Muscle of arm (tissue), 14 donors: ENCODE measurements at places on chromosomes 4 and X.

- DNase-seq, result no peak
Observed at GRCh38 chr4:146969126-146969525, 23.5 kb upstream of the TTC29 start.

DNA sequence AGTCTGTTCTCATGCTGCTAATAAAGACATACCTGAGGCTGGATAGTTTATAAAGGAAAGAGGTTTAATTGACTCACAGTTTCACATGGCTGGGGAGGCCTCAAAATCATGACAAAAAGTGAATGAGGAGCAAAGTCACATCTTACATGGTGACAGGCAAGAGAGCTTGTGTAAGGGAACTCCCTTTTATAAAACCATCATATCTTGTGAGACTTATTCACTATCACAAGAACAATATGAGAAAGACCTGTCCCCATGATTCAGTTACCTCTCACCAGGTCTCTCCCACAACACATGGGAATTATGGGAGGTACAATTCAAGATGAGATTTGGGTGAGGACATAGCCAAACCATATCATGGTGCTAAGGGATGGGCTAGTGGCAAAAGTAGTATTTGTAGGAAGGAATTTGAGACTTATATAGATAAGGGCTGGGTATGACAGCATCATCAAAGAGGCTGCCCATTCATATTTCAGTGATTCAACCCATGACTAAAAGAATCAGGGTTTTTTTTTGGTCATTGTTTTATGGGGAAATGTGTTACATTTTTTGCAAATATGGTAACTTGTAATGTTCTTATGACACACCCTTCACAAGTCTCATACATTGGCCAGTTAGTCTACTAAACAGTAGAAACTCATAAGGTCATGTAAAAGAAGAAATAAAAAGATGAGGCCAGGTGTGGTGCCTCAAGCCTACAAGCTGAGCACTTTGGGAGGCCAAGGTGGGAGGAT, 34.7 kb downstream of the NUP62CL start:
- DNase-seq, result no peak

- no peak for DNase-seq
Observed at GRCh38 chrX:85903692-85904471, 143.5 kb downstream of the CHM start.

DNA sequence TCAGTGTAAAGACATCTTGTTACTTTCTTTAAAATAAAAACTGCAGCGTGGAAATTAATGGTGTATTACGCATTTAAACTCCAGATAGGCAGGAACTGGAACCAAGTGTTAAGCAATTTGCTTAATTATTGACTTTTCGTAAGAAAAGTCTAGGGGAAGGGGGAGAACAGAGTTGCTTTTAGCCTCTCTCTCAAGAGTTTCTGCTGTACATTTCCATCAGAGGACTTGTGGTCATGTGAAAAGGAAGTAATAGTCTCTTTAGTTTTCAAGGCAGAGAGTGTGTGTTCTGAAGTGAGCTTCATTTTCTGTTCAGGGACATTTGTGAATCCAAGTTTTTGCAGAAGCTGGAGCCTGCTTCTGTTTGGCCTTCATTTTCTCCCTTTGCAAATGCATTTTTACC, 127.2 kb downstream of the UBE2K start:
- DNase-seq, result no peak

- DNase-seq, result no peak
Observed at GRCh38 chr4:124515591-124515990, 196.9 kb downstream of the ANKRD50 start.
